ENCODE measurements at places on chromosomes 2 and 18.

DNA sequence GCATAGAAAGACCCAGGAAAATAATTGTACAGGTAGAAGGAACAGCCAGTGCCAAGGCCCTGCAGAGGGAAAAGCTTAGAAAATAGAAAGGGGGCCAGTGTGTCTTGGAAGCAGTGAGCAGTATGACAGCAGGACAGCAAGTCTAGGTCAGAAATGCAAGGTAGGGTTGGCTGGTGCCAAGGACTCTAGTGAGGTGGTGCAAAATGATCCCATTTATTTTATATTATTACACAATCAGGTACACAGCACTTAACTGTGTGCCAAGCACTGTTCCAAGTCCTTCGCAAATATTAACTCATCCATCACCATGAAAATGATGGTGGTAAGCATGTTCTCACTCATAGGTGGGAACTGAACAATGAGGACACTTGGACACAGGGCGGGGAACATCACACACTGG lies 100.0 kb downstream of the AQP4 start:
- DNase-seq: no peak

DNA sequence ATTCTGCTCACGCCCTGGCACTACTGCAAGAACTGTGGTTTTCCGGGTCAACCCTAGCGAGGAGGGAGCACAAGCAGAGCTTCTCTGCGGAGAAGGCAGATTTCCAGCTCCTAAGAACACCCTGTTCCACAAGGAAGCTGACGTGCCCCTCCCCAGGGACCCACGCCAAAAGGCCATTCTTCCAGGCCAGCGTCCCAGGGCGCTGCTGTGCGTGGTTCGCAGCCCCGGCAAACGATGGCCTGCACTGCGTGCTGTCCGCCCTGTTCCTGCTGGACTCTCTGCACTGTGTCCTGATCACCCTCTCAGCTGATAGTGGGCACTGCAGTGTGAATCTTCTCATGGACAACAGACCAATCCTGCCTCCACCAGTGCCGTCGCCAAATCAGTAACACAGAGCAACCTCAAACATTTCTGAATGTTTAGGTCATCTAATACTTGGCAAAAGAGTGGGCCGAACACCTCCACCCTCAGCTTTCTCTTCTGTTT lies 49.1 kb downstream of the ADI1 start:
- no peak for DNase-seq

GRCh38 chr2:146561996-146562395 lies 1282.8 kb upstream of the ACVR2A start:
- no peak for DNase-seq

DNA sequence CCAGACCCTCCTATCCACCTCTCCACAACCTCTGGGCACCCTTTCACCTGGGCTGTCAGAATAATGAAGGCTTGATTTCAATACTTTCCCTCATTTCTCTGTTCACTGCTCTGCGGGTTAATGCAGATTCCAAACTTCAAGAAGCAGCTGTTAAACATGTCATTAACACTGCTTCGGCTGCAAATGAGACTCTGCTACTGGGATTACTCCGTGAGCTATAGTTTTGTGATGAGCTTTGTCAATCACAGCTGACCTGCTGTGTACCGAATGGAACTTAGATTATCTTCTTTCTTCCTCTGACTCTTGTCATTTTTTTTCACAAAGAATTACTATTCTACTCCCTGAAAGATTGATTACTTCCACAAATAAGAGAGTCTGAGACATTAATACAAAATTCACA lies 160.5 kb downstream of the TMEM182 start:
- DNase-seq: no peak

DNA sequence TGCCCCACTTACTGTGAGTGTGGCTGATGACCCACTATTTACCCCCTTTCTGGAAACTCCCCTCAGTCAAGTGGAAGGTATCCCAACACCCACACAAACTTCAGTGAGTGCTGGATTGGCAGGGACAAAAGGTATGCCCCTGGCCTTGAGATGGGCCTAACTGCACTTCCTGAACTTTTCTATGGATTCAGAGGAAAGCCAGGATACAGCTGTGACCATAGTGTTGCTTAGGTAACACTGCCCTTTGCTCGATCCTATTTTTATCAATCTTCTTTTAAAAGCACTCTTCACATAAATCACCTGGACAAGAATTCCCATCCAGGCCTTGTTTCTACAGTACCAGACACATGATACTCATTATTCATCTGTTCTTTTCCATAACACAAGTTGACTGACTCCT lies 671.5 kb upstream of the SLC8A1 start:
- no peak for DNase-seq

DNA sequence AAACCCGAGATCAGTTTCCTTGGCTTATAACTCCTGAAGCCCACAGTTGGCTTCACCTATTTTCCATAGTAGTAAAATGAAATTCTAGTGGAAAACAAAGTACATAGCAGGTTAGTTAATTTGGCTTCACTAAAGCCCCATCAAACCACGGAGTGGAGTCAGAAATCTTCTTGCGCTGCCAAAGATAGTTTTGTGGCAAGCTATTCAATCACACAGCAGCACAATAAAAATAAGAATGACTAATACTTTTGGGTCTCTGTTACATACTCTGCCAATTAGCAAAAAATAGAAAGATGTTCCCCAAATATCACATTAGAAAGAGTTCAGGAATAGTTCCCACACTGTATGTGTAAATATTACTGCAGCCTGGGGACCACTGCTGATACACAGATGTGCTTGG lies 175.2 kb upstream of the NOL4 start:
- DNase-seq: no peak

DNA sequence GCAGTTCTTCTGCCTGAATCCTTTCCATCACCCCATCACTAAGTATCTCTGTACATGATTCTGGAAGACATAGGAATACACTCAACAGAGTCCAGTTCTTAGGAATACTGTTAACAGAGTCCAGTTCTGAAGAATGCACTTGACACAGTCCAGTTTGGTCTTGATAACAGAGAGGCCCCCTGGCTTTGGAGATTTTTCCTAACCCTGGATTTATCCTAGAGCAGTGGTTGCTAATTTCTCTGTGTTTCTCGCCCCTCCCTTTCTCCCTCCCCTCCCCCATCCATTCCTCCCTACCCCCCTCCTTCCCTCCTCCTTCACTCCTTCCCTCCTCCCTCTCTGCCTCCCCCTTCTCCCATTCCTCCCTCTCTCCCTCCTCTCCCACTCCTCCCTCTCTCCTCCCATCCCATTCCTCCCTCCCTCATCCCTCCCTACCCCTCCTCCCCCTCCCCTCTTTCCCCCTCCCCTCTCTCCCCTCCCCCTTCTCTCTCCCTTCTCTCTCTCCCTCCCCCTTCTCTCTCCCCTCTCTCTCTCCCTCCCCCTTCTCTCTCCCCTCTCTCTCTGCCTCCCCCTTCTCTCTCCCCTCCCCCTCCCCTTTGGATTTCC lies 105.4 kb downstream of the RTN4 start:
- DNase-seq: no peak

DNA sequence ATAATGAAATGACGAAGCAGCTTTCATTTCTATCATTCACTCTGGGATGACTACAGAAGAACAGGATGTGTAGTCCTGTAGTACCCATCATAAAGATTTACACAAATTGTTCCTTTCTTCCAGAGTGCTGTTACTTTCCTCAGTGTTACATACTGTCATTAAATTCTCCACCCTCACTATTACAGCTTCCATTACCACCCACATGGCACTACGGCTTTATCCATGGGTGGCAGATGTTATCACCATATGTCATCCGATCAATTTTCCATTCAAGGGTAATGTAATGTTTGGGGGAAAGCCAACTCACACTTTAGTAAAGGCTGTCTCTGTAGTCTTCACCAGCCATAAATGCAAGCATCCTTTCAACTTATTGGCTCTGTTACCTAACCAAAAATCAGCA lies 7.1 kb upstream of the CSRNP3 start:
- no peak for DNase-seq

DNA sequence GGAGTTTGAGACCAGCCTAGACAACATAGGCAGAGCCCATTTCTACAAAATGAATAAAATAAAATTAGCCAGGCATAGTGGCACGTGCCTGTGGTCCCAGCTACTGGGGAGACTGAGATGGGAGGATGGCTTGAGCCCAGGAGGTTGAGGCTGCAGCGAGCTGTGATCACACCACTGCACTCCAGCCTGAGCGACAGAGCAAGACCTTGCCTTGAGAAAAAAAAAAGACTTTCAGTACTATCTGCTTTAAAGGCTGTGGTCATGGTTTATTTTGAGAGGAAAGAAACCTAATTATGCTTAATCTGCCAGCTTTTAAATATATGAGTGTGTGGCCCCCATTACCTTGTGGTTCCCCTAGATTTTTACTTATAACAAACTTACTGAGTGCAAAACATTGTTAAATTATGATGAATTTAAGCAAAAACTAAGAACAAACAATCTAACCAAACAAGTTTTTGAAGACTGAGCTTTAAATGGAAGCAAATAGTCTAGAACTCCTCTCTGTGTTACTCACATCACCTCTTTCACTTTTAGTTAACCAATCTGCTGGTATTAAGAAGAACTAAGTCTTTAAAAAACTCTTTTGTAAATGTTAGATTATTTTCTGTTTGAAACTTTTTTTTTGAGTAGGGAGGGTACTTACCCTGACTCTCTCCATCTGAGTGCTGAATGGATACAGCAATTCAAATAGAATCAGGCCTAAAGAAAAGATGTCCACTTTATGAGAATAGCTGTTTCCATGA lies 65.4 kb downstream of the EIF2AK3 start:
- no peak for DNase-seq

- DNase-seq: peak; percentile 99
Observed at GRCh38 chr2:217150236-217150635, 290.4 kb upstream of the TNP1 start.

DNA sequence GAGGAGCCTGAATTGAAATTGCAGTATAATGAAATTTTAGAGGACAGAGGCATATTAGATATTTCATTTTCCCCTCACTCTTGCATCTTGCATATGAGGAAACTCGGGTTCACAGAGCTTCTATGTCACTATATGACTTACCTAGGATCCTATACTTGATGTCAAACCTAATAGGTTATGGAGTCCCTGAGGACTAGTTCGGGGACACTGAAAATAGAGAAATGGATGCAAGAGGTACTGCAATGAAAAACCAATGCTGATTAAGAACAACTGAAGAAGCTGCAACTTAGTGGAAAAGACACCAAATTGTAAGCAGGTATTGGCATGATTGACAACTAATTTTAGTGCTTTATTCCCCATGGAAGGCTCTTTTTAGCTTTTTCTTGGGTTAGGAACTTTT lies 210.1 kb downstream of the IKZF2 start:
- no peak for DNase-seq

DNA sequence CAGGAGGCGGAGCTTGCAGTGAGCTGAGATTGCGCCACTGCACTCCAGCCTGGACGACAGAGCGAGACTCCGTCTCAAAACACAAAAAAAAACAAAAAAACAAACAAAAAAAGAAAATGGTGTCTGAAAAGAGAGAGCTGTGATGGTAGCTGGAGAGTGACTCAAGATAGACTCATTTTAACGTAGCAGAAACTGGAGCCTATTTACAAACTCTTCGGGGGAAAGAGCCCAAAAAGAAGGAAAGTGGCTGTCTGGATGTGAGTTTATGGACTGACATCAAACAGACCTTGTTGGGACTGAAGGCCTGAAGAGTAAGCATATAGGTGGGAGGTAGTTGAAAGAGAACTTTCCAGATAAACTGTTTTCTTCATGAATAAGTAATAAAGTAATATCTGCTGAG lies 51.8 kb downstream of the LIMS1 start:
- DNase-seq: no peak

DNA sequence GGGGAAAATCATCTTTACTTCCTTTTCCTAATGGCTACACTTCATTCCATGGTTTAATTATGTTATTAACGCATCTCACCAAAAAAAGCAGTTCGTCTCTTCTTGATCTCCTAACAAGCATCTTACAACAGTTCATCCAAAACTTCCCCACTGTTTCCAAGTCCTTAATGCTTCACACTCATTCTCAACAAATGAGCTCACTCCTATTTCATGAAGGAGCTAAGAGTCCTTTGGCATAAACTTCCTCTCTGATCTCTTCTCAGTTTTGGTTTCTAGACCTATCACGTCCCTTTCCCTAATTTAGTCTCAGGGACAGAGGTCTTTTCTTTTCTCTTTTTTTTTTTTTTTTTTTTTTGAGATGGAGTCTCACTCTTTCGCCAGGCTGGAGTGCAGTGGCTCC lies 205.9 kb upstream of the SLC39A10 start:
- no peak for DNase-seq

GRCh38 chr18:78803104-78803503 lies 176.5 kb upstream of the SALL3 start:
- DNase-seq: no peak

DNA sequence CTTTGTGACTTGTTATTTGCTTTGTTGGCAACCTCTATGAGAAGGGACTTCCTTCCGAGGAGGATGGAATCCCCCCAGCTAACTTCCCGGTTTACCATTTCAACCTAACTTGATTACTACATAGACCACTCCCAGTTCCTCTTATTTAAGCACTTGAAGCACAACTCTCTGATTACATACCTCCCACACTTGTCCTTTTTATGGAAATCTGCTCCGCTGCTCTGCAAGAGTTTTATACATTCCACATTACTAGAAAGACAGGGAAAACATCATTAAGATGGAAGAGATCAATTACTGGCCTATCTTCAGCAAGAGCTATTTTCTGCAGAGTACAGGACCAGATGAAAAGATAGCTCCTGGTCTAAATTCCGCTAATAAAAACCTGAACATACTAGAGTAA lies 160.0 kb upstream of the PGAP1 start:
- no peak for DNase-seq

- DNase-seq: no peak
Observed at GRCh38 chr2:102480285-102481195, 7.5 kb downstream of the SLC9A4 start.

- no peak for DNase-seq
Observed at GRCh38 chr2:228103379-228103778, 78.1 kb downstream of the SPHKAP start.

GRCh38 chr2:36352701-36353100 lies 2.9 kb upstream of the CRIM1 start:
- DNase-seq: peak; percentile 59

- no peak for DNase-seq
Observed at GRCh38 chr2:197208024-197208423, 102.6 kb downstream of the ANKRD44 start.

- peak; percentile 81 for DNase-seq
Observed at GRCh38 chr2:112582314-112582746, 2.1 kb upstream of the CHCHD5 start.

- no peak for DNase-seq
Observed at GRCh38 chr2:238467792-238468191, 41.1 kb downstream of the ASB1 start.

DNA sequence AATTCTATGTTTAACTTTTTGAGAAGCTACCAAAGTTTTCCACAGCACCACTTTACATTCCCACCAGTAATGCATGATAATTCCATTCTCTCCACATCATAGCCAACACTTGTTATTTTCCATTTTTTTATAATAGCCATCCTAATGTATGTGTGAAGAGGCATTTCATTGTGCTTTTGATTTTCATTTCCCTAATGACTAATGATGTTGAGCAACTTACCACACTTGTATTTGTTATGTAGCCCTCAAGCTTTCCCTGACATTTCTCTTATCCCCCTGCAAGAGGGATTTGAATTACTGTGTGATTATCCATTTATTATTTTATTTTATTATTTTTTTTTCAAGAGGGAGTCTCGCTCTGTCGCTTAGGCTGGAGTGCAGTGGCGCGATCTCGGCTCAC lies 23.6 kb upstream of the SOS1 start:
- DNase-seq: no peak

Measured in trophoblast cell (in vitro differentiated cells and primary cell).